ENCODE measurements at places on chromosomes 1 and 21.
A peak's percentile ranks its signal among the peaks of the same experiment; 100 is the strongest.

- DNase-seq = no peak
These were observed 239.3 kb downstream of the NRIP1 start for GRCh38 chr21:14825514-14825974.

DNA sequence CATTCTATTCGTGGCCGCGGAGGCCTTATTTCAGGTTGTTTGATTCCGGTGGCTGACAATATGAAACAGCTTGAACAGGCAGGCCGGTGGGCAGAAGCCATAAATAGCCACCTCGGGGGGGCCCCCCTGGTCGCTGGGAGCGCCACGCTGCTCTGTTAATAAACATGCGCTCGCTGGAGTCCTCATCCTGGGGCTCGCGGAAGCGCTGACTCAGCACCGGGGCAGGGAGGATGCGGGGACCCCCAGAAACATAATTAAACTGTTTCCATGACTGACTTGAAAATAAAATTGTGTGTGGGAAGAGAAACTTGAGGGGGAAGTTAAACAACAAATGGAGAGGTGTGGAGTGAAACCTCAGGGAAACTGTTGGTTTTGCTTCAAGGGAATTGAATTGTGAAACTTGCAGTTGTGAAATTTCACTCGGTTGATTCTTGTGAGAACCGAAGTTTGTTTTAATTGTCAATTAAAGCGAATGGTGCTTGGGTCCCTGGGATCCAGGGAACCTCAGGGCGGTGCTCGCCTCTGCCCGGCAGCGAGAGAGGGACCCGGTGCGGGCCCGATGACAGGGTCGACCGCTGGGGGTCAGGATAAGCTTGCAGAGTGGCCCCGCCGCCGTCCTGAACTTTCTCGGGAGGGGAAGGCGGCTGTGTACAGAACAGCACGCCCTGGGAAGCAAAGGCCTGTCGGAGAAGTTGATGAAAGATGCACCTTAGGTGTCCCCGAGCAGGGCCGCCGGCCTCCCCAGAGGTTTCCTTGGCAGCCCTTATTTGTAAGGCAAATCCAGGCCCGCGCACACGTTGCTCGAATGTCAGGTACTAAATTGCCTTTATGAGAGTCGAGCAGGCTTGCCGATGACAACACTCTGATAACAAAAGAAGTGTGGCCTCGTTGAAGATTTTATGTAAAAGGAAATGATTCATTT is 176.9 kb upstream of the LMO4 start:
- peak; percentile 89 for DNase-seq

- peak; percentile 41 for DNase-seq
These were observed 172.0 kb upstream of the CAMK1G start for GRCh38 chr1:209411491-209411929.

DNA sequence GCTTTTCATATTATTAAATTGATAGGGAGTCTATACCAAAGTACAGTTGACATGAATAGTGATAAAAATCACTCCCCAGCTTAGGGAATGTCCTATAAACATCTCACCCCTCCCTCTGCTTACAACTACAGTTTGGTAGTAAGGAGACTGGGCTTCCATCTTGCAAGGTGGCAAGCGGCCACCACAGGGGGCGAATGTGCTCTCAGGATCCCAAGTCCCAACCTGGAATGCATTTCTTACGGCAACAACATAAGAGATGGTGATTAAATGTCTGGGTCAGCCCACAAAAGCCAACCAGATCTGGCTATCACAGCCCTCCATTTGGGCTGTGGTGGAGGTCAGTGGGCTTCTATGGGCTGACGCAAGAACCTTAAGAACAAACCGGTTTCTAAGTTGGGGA is 68.0 kb downstream of the SMYD2 start:
- no peak for DNase-seq

GRCh38 chr1:94654919-94655318 is 113.4 kb upstream of the F3 start:
- no peak for DNase-seq

DNA sequence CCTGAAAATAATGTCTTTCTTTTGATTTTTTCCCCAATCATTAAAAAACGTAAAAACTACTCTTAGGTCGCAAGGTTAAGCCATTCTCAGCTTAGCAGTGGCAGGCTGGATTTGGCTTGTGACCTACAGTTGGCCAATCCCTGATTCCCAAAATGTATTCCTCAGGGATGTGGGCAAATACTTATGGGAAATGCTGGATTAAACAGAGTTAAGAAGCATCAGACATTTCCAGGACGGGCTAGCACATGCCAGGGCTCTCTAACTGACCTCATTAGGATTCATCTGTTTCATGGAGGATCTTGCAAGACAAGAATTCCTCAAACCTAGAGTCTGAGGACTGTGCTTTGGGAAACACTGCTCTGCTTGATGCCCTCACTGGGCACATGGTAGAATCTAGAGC is 982 bp upstream of the IL24 start:
- DNase-seq = no peak

DNA sequence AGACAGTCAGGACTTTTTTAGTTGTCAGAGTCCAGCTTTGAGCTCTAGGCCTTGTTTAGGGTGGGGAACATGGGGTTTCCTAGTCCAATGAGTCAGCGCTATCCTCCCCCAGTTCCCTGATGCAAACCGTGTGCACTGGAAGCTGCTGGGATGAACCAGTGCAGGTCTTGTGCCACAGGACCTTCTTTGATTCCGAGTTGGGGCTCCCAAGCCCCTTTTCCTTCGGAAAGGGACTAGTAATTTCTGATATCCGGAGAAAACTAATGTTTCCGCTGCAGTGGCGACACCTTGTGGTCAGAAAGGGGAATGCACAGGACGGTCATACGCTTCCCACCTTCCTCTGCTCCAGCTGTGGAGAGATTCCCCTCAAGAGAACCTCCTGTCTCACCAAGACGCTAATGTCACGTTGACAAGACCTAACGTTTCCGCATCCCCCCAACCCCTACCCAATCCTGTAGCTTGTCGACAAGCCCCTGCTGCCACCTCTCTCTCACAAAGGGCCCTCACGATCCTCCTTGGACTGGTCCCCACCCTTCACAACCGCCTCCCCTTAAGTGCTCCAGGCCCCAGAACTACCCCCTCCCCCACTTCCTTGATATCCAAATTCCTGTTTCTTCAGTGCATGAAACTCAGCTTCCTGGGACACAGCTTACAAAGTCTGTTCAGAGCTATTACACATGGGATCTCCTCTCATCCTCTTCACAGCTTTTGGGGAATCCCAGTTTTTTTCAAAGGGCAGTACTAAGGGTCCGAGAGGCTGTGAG is 30.9 kb downstream of the GPA33 start:
- peak; percentile 85 for DNase-seq

GRCh38 chr1:52191395-52191965 is 49.6 kb downstream of the ZFYVE9 start:
- no peak for DNase-seq

DNA sequence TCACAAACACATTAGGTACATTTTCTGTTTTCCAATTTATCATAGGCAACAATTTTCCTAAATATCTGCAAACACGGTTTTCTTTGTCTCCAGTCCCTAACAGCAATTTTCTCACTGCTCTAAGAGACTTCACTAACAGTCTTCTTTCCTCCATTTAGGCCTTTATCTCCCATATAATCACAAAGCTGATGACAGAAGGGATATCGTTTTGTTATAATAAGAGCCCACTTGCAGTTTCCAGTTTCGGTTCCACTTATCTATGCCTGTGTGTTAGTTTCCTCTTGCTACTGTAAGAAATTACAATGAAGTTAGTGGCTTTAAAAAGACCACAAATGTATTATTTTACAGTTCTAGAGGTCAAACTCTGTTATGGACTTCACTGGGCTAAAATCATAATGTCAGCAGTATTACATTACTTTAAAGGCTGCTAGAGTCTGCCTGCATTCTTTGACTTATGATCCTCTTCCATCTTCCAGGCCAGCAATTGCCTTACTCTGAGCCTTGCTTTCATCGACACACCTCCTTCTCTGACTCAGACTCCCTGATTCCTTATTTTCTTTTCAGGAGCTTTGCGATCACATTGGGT is 549.3 kb downstream of the NCAM2 start:
- no peak for DNase-seq

GRCh38 chr1:156368889-156369684 is at the start of gene RHBG:
TSS of gene RHBG (plus strand) at chr1:156369211. CDS start at chr1:156369250, 39 bp downstream.
- peak; percentile 55 for DNase-seq
